ENCODE measurements at places on chromosomes 6 and 20. TPM values are rescaled to one million over a fixed set of nuclear protein-coding genes. Genes with fewer than 3 reads are reported as not detected.
A peak's percentile ranks its signal among the peaks of the same experiment; 100 is the strongest.

C20orf204 gene
- 3.0 TPM for total RNA-seq

CCN6 gene
- not detected for total RNA-seq

CLIC5 gene
- 0.06 TPM for total RNA-seq

WFDC13 gene
- total RNA-seq, result not detected

KIAA0408 gene
- total RNA-seq, result 2.9 TPM

LRP11 gene
- 32.8 TPM for total RNA-seq

GRCh38 chr6:89944826-89945407, 50.6 kb downstream of the GJA10 start:
- H3K27me3 ChIP-seq, result no peaks in the 10 kb centered on the region
- no peak overlapping the region for H3K27ac ChIP-seq
- no peak overlapping the region for H3K4me3 ChIP-seq
- peak; percentile 23 for DNase-seq

- DNase-seq, result no peak
- no peak overlapping the region for H3K4me3 ChIP-seq
- no peaks in the 10 kb centered on the region for H3K27me3 ChIP-seq
- no peaks in the 10 kb centered on the region for H3K36me3 ChIP-seq
- no peak overlapping the region for H3K27ac ChIP-seq
Measured at GRCh38 chr20:22460231-22460630, 124.1 kb downstream of the FOXA2 start.

GRCh38 chr6:40376113-40376650, 211.0 kb downstream of the LRFN2 start:
- H3K4me1 ChIP-seq, result no peaks in the 10 kb centered on the region
- no peaks in the 10 kb centered on the region for H3K36me3 ChIP-seq
- H3K4me3 ChIP-seq, result no peak overlapping the region
- H3K27me3 ChIP-seq, result no peaks in the 10 kb centered on the region

DNA sequence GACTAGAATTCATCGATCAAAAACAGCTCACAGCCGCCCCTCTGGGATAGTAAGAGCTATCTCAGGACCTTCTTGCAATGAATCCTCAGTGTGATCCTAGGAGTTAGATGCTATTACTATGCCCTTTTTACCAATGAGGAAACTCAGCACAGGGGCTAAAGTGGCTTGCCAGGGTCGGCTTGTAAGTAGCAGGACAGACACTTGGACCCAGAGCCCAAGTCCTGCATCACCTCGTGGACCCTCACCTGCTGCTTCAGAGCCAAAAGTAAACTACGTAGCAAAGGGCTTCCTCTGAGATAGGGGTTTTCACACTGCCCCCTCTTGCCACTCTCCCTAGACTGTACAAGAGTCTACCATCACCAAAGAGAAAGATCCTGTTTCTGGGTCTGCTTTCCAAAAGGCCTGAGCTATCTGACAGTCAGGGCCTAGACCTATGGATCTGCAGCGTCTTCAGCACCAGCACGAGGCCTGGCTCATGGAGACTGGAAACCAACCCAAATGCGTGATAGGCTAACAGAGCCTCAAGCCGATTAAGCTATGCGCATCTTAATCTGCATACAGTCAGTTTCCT, 172.3 kb downstream of the ANKRD60 start:
- H3K4me1 ChIP-seq, result peaks cover 20% of the 10 kb centered on the region
- no peak overlapping the region for H3K4me3 ChIP-seq
- DNase-seq, result no peak
- H3K27ac ChIP-seq, result no peak overlapping the region
- H3K27me3 ChIP-seq, result no peaks in the 10 kb centered on the region

DNA sequence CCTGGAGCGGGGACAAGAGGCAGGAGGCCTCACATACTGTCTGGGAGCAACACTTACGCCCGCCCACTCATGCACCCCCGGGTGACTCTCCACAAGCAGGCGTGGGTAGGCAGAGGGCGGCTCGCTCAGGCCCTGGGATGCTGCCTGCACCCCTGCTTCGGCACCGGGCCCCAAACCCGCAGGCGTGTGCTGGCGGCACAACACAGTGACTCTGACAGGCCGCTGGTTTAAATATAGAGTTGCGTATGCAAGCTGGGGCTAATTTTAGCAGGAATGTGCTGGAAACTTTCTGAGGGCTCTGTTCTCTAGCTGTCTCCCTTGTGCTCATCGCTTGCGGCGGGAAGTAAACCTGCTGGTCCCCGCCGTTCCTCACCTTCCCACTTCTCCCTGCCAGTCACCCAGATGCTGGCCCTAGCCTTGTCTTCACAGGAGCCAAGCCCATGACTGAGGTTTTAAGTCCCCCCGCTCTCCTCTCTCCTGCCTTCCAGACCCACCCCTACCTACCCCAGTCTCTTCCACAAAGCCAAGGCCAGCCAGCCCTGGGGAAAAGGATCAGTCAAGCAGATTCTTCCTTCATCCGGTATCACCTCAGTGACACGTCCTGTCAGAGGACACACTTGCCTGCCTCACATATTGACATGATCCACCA, 94.5 kb upstream of the FOXP4 start:
- no peak for DNase-seq
- no peaks in the 10 kb centered on the region for H3K36me3 ChIP-seq
- no peak overlapping the region for H3K27ac ChIP-seq
- H3K4me3 ChIP-seq, result no peak overlapping the region

DNA sequence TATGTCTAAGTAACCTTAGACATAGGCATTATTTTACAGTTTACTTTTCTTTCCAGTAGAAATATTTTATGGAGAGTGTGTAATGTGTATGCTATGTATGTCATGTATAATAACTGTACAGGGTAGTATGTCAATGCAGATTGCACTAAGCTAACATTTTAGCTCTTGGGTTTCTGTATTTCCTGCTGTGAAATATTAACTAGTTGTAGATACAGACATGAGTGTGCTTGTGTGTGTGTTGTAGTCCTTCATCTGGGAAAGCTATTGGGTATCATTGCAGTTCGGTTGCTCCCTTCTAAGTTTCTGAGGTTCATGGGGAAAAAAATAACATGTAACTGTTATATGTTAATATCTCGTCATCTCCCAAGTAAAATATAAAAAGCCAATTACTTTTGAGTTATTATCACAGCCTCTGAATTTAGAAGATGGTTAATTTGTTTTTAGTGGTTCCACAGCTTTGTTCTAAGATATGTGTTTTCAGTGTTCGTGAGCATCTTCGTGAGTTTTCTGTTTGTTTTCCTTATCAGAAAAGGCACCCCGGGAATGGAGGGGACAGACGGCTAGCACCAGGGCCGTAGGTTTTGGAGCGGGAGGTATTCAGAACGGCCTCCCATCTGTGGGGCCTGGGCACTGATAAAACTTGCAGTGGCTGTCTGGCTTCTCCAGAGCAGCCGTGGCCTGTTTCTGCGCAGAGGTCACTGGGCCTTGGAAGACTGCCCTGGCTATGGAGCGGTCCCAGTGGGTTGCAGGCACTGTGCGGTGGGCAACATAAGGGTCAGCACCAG, 215.0 kb downstream of the ARID1B start:
- H3K27me3 ChIP-seq, result no peaks in the 10 kb centered on the region
- no peaks in the 10 kb centered on the region for H3K36me3 ChIP-seq
- H3K4me3 ChIP-seq, result no peak overlapping the region
- H3K4me1 ChIP-seq, result no peaks in the 10 kb centered on the region
- no peak overlapping the region for H3K27ac ChIP-seq
- no peak for DNase-seq

All from SJCRH30 (cell line).